ENCODE measurements at places on chromosomes 5 and 9.

- peak; percentile 42 for ATAC-seq
These were observed 10.9 kb downstream of the SMIM3 start for GRCh38 chr5:150789450-150789849.

GRCh38 chr5:50691399-50692016 is 25.1 kb downstream of the PARP8 start:
- no peak for ATAC-seq

- no peak for ATAC-seq
These were observed 14.1 kb upstream of the LURAP1L start for GRCh38 chr9:12760758-12761157.

GRCh38 chr5:62149879-62150278 is 156.1 kb upstream of the KIF2A start:
- ATAC-seq = no peak

DNA sequence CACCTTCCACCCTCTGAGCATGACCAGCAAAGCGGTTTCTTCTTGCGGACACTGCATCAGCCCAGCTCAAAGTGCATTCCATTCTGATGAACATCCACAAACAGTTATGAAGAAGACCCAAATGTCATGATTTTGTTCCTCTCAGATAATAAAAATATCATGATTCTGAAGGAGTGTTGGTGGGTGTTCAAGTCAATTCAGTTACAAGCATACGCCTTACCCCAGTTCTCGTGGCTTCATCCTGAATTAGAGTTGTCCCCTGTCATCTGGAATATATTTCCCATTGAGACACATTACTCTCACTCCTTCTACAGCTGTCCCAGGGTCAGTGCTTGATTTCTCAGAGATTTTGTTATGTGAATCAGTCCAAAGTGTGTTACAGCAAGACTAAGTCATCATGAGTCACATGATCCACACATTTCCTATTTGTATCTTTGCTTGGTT is 325.4 kb downstream of the RFX3 start:
- ATAC-seq = peak; percentile 39

GRCh38 chr9:126147936-126148870 is 178.4 kb upstream of the MVB12B start:
- ATAC-seq = no peak

DNA sequence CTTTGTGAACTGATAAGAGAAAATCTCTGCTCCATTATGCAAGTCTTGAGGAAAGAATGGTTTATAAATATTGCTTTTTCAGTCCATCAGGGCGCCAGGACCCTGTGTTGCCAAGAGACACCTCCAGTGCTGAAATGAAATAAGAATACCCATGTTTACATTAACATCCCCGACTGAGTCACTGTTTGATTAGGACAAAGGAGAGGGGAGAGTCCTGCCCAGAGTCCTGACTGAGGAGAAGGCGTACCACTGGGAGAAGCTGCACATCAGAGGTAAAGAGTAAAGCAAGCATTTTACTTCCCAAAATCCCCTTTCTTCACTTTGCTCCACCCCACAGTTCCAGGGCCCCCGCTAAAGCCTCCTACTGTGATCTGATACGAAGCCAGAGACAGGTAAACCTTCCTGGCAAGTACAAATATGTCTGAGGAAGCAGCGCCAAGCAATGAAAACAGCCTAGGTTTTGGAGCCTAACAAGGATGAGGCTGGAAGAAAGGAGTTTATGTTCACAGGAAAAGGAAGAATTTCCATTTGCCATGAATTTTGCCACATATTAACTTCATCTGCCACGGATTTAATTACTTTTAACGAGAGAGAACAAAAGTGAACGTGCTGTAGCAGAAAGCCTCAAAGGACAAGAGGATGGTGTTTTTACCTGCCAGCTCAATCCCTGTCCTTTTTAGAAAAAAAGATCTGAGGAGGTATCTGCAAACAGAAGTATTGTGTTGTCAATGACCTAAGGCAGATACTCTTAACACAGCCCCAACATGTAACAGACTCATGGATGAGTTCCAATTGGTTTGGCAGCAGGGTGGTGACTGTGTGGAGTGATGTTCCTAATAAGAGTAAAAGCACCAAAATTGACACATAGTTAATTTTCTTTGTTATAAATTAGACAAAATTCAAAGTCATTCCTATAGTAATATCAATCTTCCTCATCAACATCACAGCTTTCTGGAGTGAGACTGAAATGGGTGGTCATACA is 209.4 kb upstream of the TLE4 start:
- no peak for ATAC-seq

- no peak for ATAC-seq
These were observed 398.3 kb downstream of the IRX2 start for GRCh38 chr5:2353211-2353610.

GRCh38 chr5:177313561-177314259 is 2.0 kb upstream of the MXD3 start:
- ATAC-seq = no peak

GRCh38 chr5:19067741-19068140 is 920.3 kb downstream of the CDH18 start:
- no peak for ATAC-seq

DNA sequence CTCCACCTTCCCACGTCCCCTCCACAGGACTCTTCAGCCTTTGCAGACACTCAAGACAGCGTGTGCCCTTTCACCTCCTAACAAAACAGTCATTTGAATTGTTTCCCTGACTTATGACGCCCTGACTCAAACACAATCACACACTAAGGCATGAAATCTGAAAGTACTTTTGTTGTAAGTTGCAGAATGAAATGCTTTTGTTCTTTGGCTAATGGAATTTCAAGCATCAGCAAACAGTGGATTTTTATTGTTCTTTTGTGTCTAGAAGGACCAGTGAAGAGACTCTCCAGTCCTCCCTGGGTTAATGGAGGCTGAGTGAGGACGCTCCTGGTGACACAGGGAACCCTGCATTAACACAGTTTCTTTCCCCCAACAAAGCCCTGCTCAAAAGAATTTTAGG is 380.1 kb downstream of the CTNND2 start:
- no peak for ATAC-seq

Data from SK-N-SH treated with all-trans-retinoic acid at 6 μM for 48 hours (cell line).